ENCODE measurements at places on chromosomes 5 and 9. TPM values are rescaled to one million over a fixed set of nuclear protein-coding genes. Genes with fewer than 3 reads are reported as not detected.

- no peak for DNase-seq
These were observed 22.7 kb upstream of the LECT2 start for GRCh38 chr5:135977375-135977928.

DNA sequence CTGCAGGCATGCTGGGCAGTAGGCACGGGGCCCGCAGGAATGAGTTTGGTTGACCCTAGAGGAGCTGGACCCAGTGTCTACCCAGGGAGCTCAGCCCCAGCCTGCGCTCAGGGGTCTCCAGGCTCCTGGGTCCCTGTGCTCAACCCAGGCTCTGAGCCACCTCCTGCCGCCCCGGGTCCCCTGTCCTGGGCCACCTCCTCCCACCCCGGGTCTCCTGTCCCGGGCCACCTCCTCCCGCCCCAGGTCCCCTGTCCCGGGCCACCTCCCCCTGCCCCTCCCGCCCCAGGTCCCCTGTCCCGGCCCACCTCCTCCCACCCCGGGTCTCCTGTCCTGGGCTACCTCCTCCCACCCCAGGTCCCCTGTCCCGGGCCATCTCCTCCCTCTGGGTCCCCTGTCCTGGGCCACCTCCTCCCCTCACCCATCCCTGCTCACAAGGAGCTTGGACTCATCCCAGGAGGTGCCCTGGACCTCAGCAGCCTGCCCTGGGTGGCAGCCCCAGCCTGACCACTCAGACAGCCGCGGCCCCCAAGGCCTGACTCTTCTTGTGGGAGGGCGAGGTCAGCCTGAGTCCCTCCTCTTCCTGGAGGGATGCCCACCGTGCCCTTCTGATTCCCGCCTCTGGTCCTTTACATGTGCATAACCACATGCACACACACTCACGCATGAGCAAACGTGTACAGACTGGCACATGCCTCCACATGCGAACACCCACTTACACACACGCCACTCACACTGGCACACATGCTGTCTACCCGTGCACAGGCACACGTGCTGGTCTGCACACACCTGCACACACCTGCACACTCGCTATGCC lies 2.4 kb downstream of the LCN12 start:
- no peak for DNase-seq

DNA sequence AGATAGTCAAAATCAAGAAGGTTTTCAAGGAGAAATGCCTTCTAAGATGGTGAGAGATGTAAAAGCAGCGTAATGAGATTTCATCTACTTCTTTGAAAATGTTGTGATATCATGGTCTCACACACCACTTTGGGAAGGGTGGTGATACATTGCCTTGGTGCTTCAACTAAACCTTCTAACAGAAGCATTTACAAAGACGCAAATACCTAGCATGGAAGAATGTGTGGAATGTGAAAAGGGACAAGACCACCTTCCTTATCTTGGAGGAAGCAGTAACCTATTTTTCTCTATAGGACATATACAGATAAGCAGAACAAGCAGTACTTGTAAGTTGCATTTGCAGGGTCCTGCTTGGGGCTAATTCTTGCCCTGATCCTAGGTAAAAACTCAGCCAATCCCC lies 38.8 kb downstream of the PCA3 start:
- DNase-seq: no peak

The NR2F1-AS1 gene
- total RNA-seq: 0.35 TPM

DNA sequence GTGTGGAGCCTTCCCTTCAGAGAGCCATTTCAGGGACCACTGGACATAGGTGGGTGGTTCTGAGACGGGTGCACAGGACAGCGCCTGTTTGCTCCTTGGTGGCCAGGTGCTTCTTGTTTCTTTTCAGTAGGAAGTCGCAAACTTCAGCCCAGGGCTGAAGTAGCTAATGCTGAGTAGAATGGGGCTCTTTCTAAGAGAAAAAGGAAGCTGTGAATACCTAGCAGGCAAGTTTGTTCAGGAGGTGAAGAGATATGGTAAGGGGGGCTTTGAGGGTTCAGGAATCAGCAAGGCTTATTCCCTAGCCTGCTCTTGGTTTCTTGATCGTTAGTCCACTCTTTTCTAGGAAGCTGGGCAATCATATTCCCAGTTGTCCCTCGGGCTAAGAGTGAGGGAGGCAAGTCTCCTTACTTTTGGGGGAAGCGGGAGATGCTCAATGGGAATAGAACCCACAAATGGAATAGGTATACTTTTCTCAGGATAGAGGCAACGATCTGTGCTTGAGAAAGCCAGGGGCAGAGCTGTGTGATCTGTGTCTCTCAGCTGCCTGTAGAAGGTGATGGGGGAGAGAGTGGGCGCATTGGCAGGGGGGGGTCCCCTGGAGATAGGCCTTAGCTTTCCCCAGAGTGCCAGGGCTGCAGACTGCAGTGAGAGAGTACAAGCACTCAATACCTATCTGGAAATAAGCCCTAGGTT lies 1.9 kb upstream of the PURA start:
- no peak for DNase-seq

GRCh38 chr9:72506615-72507014 lies 14.8 kb upstream of the TMC1 start:
- DNase-seq: no peak

The PCDHB8 gene
- total RNA-seq: not detected

DNA sequence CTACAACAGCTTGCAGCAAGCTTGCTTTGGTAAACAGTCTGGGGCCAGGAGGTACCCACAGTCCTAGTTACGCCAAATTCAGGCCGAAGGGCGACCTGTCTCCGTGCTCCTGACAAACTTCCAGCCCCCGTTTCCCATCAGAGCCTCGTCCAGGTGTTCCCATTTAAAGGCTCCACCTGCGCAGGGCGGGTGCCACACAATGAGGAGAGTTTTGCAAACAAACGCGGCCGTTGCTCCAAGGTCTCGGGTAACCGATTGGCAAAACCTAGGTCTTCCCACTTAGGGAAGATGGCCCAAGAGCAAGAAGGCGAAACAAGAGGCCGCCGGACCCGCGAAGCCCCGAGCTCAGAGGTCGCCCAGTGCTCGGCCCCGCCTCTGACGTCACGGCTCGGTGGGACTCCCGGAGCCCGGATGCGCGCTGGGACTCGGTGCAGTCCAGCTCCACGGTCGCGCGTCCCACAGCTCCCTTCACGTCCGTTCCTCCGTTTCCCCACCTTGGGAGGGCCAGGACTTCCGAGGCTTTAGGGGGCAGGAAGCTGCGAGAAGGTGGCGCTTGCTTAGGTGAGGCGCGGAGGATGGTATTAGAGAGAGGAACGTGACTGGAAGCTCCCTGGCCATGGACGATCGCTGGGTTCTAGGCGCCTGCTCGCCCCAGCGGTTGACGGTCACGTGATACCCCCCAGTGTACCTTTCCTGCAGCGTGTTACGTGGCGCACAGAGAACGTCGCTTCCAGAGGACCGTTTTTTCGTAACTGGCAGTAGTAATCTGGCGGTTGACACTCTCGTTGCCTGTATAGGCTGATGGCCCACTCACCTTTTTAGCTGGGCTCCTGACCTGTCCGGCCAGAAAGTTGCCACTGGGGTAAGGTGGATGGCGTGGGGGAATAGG lies 41.8 kb upstream of the KDM4C start:
- DNase-seq: peak; percentile 92

The PTGES gene
- total RNA-seq: 1.8 TPM

DNA sequence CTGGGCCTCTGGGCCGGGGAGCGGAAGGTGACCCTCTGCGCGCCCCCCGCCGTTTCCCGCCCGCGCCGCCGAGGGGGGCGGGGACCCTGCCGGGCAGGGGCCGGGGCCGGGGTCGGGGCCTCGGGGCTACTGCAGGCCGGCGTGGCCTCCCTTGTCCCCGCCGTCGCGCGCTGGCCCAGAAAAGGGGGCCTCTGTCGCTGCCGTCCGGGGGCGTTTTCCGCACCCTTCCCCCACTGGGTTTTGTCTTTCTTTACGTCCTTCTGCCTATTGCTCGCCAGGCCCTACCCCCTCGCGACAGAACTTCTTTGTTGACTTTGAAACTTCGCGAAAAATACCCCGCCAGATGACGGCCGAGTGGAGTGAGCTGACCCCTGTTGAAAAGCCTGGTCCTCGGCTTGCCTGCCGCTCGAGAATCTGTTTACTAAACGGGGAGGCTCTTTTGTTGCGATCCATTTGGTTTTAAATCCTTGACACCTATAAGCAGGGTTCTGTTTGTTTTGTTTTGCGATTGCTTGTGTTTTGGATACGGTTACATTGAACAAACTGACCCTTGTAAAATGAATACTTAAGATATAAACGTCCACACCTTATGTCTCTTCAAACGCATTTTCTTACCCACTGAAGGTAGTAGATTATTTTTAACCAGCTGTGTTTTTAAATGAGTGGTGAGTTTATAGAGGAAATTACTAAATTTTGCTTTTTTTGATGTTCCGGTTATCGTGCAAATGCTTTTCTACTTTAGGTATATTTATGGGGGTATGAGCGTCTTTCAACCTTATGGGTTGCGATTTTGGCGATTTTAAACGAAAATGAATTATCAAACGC lies 765 bp downstream of the MARCHF6 start:
- peak; percentile 65 for DNase-seq

DNA sequence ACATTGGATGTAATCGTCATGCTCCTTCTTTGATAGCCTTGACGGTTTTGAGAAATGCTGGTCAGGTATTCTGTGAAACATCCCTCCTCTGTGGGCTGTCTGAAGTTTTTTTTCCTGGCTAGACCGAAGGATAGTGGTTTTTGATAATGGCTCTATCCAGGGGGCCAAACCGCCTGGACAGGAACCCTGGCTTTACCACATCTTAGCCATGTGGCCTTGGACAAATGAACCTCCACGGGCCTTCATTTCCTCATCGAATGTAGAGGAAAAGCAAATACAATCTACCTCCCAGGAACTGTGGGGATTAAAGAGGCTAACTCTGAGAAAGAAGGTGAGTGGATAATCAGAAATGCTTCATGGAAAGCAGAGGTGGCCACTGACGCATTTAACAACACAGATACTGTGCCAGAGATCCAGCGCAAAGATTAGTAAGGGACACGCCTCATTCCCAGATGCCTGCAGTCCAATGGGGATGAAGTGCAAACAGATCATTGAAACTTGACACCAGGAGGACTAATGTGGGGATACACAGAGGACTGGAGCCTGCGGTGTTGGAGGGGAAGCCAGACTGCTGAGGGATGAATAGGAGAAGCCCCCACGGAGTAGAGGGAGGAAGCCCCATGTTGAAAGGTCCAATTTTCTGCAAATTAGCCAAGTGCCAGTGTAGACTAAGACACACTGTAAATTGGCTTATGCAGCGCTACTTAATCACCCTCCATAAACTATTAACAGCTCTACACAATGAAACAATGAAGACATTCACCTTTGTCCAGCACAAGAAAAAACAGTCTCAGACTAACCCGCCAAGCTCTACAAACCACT lies 41.6 kb downstream of the MYO10 start:
- peak; percentile 79 for DNase-seq

GRCh38 chr9:31807574-31808256 lies 576.7 kb upstream of the ACO1 start:
- DNase-seq: no peak

DNA sequence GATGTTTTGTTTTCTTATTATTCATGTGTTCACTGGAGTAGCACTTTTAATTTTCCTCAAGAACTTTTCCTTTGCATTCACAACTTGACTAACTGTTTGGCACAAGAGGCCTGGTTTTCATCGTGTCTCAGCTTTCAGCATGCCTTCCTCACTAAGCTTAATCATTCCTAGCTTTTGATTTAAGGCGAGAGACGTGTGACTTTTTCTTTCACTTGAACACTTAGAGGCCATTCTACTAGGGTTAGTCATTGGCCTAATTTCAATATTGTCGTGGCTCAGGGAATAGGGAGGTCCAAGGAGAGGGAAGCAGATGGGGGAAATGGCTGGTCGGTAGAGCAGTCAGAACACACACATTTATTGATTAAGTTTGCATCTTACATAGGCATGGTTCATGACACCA lies 94.0 kb downstream of the ZNF462 start:
- DNase-seq: no peak

The ZBTB26 gene
- total RNA-seq: 7.1 TPM

DNA sequence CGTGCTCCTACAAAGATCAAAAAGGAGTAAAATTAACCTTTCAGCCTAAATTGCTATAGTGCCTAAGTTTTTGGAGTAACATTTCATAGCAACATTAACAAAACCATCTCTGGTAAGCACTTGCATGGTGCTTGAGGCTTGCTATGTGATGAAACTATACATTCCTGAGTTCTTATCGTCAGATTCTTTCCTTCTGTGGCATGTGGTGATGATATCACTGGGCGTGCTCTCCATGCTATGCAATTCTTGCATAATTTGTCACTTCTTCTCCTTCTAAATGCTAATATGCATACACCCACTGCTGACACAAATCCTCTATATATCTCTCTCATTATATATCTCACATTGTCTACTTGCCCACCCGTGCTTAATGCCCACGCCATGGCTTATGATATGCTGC lies 2019.9 kb downstream of the MAT2B start:
- DNase-seq: no peak

DNA sequence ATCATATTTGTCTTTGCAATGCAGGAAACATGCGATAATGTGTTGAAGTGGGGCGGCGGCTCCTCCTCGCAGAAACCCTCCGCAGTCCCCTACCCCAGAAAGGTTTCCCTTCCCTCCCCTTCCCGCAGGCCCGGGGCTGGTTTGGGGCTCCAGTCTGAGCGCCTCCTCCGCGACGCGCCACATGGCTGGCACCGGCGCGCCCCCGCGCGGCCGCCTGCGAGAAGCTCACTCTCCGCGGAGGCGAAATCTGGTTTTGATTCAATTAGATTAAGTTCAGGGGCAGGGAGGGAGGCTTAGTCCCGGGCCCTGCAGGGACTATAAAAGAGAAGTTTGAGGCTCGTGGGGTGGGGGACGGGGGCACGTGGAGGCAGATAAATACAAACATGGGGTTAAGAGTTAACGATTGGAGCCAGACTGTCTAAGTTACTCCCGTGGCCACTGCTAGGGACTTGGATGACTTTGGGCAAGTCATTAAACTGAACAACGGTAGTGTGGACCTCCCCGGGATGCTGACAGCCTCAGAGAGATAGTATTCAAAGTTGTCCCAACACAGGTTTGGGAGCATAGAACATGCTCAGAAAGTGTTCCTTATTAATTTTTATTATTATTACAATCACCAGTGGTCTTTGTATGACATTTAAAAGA lies 69.4 kb downstream of the MSX2 start:
- DNase-seq: no peak

The NPDC1 gene
- total RNA-seq: 66.0 TPM

- DNase-seq: no peak
These were observed 187.7 kb upstream of the MPDZ start for GRCh38 chr9:13467157-13467556.

DNA sequence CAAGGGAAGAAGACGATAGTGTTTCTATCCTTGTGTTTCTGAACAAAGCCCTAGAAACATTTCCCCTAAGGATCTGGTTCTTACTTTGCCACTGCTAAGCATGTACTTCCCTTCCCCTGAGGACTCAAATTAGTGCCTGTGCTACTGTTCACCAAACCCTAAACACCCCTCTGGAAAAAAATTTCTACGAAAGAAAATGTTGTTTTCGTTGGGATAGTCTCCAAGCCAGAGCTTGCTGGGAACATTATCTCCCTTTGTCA lies 294.6 kb downstream of the BNC2 start:
- DNase-seq: no peak

- no peak for DNase-seq
These were observed 9.9 kb upstream of the ALDOB start for GRCh38 chr9:101445353-101446029.

The MYMK gene
- total RNA-seq: not detected

The GABBR2 gene
- total RNA-seq: not detected

Data from Peyer's patch (tissue), 4 donors.